GM23248 (cell line): ENCODE measurements at places on chromosomes 1 and 21. TPM values are rescaled to one million over a fixed set of nuclear protein-coding genes. Genes with fewer than 3 reads are reported as not detected.

LRRC71 gene
- not detected in 2 replicates for polyA plus RNA-seq

CFAP141 gene
- not detected in 2 replicates for polyA plus RNA-seq

PLEKHG5 gene
- 2.0 and 2.8 TPM in 2 replicates for polyA plus RNA-seq

PLXNA2 gene
- polyA plus RNA-seq, result 3.5 and 3.7 TPM in 2 replicates
